ENCODE measurements at places on chromosomes 7 and 10. TPM values are rescaled to one million over a fixed set of nuclear protein-coding genes. Genes with fewer than 3 reads are reported as not detected.

- no peak for DNase-seq
These were observed 401.1 kb upstream of the PODXL start for GRCh38 chr7:131957338-131958020.

- no peak for DNase-seq
These were observed 319.7 kb downstream of the GFRA1 start for GRCh38 chr10:115953281-115953680.

GRCh38 chr7:138137423-138138171, 61.3 kb downstream of the AKR1D1 start:
- no peak for DNase-seq

SORCS1 gene
- total RNA-seq: 1.9 TPM

- no peak for DNase-seq
These were observed 67.6 kb upstream of the PHYHIPL start for GRCh38 chr10:59108886-59109288.

NAT16 gene
- not detected for total RNA-seq

ANKRD7 gene
- total RNA-seq: 0.49 TPM

- DNase-seq: no peak
These were observed 4.8 kb downstream of the LRRC18 start for GRCh38 chr10:48934672-48935501.

GRCh38 chr10:91046869-91047268, 126.0 kb upstream of the ANKRD1 start:
- peak; percentile 6 for DNase-seq

MCMBP gene
- 39.3 TPM for total RNA-seq

DNA sequence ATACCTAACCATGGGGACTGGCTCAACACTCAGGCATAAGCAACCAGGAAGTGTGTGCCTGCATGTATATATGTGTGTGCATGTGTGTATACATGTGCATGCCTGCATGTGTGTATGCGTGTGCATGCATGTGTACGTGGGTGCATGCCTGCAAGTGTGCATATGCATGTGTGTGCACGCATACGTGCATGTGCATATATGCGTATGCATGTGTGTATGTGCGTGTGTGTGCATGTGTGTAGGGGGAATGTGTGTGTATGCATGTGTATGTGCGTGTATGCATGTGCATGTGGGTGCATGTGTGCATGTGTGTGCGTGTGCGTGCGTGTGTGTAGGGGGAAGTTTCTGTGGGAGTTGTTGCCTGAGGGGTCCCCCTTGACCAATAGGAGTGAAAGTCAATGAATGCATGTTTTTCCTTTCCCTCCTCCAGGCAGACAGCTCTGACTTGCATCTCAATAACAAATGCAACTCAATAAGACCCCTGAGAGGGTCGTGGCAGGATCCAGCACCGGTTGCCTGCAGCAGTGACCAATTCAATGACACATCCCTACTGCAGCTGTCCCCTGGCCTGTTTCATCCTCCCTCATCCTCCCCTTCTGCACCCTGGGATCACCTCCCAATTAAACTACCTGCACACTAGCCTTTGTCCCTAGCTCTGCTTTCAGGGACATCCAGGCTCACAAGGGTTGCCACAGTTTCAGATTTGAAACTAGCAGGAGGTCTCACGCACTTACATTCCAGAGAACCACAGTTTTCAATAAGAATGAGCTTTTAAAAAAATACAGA, 27.0 kb upstream of the FZD8 start:
- DNase-seq: no peak

Data from skin of body (tissue), 3 donors.